Hepatocyte (in vitro differentiated cells): ENCODE measurements at places on chromosomes 5 and 9. TPM values are rescaled to one million over a fixed set of nuclear protein-coding genes. Genes with fewer than 3 reads are reported as not detected.

GRCh38 chr9:33230756-33231622 is 9.0 kb upstream of the SPINK4 start:
- DNase-seq, result no peak

PRLR gene
- 95.8 and 99.8 TPM in 2 replicates for total RNA-seq

- DNase-seq, result no peak
Observed at GRCh38 chr5:103013933-103014552, 105.9 kb downstream of the GIN1 start.

- DNase-seq, result peak; percentile 28
Observed at GRCh38 chr9:134139081-134139480, 3.2 kb downstream of the WDR5 start.

LHX3 gene
- not detected in 2 replicates for total RNA-seq

HACD4 gene
- total RNA-seq, result 1.2 and 1.3 TPM in 2 replicates

DMRTA1 gene
- total RNA-seq, result 1.1 and 1.6 TPM in 2 replicates

RANBP6 gene
- total RNA-seq, result 25.9 and 29.6 TPM in 2 replicates

DNA sequence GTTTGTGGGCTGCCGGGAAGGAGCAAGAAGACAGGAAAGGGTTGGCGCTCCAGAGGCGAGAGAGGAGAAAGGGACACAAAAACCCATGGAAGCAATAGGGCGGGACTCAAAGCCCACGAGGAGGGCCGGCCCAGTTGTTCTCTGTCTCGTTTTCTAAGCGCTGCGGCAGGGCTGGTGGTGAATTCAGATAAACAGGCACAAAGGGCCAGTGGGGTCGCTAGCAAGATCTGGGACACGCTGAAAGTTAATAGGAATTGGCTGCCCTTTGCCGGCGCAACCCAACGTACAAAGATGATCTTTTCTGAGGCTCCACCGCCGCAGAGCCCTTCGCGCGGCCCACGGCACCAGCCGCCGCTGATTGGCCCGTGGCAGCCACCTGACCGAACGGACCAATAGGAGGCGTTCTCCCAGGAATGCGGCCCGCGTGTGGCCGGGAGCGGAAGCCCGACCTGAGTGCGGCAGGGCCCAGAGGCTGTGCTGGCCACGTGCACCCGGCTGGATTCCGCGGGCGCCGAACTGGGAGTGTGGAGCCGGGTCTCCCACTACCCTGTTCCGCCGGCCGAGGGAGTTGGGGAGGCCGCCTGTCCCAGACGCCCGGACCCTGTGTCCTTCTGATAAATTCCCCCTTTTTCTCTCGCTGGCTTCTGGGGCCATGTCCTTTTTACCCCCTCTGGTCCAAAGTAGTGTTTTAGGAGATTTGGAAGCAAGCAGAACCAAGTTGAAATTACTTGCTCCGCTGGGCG is 16.8 kb upstream of the NSD1 start:
- DNase-seq, result peak; percentile 54

DNA sequence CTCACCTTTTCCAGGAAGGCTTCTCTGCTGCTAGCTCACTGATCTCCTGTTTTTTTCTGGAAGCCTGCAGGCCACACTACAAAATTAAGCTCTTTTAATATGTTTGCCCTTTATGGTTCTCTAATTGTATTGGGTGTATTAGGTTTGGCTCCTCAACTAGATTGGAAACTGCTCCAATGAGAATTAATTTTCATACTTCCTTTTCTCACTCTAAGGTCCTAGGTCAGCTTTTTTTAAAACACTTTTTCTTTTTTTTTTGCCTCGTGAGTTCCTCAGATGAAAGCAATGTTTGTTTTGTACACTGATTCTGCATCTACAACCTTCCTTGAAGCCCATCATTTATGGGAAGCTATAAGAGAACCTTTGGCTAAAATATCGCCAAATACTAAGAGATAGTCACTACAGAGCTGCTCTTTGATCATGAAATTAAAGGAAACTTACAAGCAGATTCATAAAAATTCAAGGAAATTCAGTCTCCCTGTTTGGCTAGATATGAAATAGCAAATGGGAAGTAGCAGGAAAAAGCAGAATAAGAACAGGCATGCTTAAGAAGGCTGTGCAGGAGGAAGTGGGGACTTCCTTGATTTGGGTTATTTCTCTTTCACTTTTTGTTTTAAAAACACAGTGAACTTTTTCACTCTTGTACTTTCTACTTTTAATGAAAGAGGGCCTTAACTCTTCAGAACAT is 55.2 kb upstream of the FYB1 start:
- no peak for DNase-seq
